ENCODE measurements at places on chromosomes 4 and X.
A peak's percentile ranks its signal among the peaks of the same experiment; 100 is the strongest.

- no peak for DNase-seq
These were observed 20.6 kb downstream of the DCHS2 start for GRCh38 chr4:154471032-154471431.

- no peak for DNase-seq
These were observed 137.0 kb downstream of the CPZ start for GRCh38 chr4:8729408-8730149.

- no peak for DNase-seq
These were observed 66.9 kb upstream of the C4orf50 start for GRCh38 chr4:6085028-6085690.

- peak; percentile 5 for DNase-seq
These were observed 85.7 kb upstream of the TBL1X start for GRCh38 chrX:9378980-9379696.

DNA sequence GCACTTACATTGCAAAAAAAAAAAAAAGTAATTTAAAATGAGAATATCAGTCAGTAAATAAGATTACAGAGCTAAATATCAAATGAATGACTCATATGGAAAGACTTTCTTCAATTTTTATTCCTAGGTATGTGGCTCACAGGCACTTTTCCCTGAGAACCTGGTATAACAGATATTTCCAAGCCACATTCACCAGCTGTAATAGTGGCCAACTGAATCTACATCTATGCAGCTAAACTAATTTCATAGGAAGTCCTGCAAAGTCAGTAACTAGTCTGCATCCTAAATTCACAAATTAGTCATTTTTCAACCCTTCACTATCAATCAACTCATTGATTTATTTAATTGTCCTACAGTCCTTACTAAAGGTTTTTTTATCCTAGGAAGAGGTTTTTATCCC is 5.6 kb downstream of the PDE5A start:
- no peak for DNase-seq

GRCh38 chr4:74555231-74555630 is 110.3 kb downstream of the AREG start:
- no peak for DNase-seq

DNA sequence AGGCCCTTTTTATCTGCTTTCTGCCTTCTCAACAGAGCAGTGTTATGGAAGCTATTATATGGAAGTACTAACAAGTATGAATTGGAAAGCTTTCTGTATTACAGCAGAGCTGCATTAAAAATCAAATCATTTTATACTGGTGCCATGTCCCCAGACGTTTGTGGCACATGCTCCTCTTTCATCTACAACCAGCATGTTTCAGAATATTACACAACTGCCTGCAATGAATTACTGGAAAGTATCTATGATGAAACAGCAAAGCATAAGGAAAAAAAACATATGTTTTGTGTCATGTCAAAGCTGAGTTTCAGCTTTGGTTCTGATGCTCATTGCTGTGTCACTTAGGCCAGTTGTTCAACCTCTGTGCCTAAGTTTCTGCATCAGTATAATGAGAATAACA is 576.8 kb downstream of the GBA3 start:
- DNase-seq: no peak

DNA sequence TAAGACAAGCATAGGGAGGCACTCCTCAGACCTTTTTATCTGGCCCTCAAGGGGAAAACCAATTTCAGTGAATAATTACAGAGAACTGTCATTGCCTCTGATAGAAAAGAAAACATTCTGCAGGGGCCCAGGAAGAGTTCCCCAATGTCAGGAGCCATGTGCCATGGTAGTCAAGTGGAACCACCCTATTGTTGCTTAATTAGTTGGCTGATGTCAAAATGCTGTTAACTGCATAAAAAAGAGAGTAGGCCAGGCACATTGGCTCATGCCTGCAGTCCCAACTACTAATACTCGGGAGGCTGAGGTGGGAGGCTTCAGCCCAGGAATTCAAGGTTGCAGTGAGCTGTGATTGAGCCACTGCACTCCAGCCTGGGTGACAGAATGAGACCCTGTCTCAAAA is 28.6 kb upstream of the OGT start:
- no peak for DNase-seq

DNA sequence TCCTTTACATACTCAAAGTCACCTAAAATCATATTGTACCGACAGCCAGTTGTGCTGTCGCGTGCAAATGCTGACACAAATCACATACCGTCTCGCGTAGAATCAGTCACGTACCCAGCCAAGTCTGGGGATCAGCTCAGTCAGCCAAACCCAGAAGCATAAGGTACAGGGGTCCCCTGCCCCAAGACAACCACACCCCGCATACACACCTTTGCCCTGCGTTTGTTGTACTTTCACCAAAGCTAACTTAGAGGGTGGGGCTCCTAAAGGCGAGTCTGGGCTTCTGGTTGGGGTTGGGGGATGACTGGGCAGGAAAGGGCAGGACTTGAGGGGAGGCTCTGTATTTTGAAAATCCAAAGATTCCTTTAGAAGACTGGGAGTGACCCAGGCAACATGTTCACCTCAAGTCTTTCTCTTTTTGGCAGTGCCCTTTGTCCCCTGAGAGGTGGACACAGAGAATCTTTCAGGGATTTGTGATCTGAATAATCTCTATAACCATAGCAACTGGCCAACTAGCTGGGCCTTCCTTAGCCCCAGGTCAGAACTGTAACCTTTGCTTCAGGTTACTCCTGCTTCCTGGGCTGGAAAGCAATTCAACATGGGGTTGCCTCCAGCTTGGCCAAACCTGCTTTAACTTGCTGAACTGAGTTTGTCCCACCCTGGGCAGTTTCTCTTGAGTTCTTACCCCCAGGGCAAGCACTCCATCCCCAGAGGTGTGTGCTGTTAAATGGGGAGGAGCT is 992 bp downstream of the GDPD2 start:
- no peak for DNase-seq

DNA sequence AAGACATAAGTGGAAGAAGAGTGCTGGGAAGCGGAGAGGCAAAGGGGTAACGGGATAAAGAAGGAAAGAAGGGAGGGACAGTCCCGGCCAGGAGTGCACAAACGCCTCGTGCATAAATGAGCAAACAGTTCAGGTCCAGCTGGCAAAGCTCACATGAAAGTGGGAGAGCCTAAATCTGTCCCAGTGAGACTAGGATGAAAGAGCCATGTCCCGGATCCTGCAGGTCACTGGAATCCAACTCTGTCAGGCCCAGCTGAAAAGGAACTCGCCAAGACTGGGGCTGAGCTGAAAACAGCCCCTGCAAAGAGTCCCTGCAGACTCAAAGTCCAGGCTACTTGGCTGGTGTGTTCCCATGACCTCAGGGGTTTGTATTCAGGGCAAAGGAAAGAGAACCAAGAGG is 38.0 kb upstream of the CRMP1 start:
- DNase-seq: no peak

DNA sequence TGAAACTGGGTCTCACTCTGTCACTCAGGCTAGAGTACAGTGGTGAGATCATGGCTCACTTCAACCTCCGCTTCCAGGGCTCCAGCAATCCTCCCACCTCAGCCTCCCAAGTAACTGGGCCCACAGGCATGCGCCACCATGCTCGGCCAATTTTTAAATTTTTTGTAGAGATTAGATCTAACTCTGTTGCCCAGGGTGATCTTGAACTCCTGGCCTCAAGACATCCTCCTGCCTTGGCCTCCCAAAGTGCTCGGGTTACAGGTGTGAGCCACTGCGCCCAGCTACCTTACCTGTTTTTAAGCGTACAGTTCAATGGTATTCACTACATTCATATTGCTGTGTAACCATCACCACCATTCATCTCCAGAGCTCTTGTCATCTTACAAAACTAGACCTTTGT is 41.5 kb downstream of the ING2 start:
- DNase-seq: peak; percentile 71

GRCh38 chrX:101208152-101208905 is 11.3 kb upstream of the DRP2 start:
- no peak for DNase-seq

GRCh38 chr4:156781852-156782251 is 189.7 kb downstream of the PDGFC start:
- no peak for DNase-seq

GRCh38 chrX:28177202-28177601 is 196.0 kb upstream of the DCAF8L1 start:
- no peak for DNase-seq

DNA sequence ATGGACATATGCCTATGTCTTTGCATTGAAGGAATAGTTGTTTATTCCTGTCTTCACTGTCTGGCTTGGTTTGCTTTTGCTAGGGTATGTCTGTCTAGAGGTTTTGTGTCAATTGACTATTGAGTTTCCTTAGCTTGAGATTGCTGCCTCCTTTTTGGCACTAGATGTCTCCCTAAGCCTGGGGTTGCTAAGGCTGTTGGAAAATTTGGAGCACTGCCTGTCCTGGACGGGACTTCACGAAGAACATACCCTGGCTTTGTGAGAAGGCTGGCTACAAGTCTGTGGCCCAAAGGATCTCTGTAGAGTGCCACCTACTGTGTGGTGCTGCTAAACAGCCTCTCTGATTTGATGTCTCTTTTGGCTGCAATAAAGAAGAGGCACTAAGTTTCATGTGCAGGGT is 183.8 kb upstream of the NUDT10 start:
- DNase-seq: peak; percentile 7

DNA sequence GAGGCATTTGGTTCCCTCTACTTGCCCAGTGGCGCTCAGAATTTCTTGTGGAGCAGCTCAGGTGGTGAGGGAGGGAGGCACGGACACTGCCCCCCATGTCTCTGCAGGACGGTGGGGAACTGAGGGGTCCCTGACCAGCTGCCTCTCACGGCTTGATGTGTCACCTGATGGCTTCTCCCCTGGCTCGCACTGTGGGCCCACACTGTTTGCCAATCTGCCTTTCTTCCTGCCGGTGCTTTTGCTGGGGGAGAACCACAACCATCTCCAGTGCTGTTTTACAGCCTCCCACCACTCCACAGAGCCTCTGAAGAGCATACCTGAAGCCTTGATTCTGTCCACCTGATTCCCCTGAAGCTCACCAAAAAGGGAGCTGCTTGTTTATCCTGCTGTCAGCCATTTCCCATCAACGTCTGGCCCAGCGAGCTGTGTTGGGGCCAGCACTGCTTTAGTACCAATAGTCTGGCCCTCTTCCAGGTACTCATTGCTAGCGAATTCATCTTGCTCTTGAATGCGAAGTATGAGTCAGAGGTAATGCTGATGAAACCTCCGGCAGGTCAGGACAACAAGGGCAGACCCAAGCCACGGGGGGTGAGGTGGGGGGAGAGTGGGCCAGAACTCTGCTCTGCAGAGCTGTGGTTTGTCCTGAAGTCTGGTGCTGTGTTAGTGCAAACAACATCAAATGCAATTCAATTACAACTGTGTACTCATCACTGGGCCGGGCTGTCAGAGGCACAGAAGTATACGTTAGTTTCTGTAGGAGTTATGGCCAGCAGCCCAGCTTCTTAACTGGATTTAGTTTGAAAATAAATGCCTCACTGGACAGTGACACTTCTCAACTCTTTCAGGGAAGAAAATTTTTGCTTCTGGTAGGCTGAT is 208.3 kb upstream of the JADE1 start:
- peak; percentile 31 for DNase-seq

GRCh38 chrX:118348186-118348810 is 2.4 kb downstream of the WDR44 start:
- DNase-seq: peak; percentile 36

DNA sequence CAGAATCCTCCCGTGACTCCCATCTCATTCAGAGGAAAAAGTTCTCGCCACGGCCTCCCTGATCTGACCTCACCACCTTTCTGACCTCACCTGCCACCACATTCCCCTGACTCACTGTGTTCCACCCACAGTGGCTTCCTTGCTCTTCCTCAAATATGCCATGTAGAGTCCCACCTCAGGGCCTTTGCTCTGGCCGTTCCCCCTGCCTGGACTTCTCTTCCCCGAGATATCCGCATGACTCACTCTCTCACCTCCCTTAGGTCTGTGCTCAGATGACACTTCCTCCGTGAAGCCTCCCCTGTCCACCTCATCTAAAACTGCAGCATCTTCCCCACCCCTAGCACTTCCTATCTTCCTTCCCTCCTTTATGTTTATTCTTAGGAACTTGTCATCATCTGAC is 7.2 kb upstream of the TSPYL2 start:
- DNase-seq: peak; percentile 61

GRCh38 chr4:168247603-168248002 is 70.9 kb downstream of the DDX60 start:
- DNase-seq: no peak

- DNase-seq: peak; percentile 73
These were observed 316.7 kb upstream of the IGFBP7 start for GRCh38 chr4:57426779-57427395.

GRCh38 chrX:12979616-12980015 is 4.7 kb downstream of the TMSB4X start:
- no peak for DNase-seq

- DNase-seq: no peak
These were observed 2.6 kb upstream of the STARD8 start for GRCh38 chrX:68644861-68645260.

GRCh38 chr4:24433515-24434214 is 150.7 kb downstream of the DHX15 start:
- no peak for DNase-seq

DNA sequence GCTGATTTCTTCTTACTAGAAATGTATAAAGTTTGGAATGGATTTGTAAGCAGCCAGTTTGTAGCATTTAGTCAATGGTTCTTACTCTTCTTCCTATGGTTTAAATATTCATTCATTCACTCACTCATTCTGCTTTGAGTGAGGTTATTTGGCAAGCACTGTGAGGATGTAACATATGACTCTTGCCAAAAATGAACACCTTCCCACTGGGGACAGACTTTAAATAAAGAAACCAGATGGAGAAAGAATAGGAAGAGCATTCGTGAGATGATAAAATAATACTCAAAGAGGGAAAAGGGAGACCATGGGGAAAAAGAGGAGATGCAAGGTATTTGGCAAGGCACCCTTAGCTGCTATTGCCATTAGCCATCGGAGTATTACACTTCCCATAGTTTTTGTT is 586.1 kb downstream of the ADGRL3 start:
- DNase-seq: no peak

DNA sequence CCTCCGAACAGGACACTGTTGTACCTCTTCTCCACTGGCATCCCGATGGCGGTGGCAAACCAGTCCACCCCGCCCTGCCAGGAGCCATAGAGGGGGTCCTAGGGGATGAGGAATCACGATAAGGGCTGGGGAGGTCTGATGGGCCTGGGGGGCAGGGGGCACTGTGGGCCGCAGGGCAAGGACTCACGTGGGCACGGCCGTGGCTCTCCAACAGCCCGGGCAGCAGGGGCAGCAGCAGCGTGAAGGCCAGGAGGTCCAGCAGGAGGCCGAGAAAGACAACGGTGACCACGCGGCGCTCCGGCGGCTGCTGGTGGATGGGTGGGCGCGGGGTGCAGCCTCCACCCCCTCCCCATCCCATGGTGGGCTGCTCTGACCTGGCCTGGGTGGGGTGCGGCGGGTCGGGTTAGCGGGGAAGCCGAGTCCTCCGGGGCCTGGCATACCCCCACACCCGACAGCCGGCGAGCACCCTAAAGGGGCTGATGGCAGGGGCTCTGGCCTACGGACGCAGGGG is 29.6 kb downstream of the NOP14 start:
- DNase-seq: no peak
